Stimulated activated CD4-positive, alpha-beta T cell treated with anti-CD3 and anti-CD28 coated beads, TNF-alpha, amount 100 ng/mL, for 1 hour (primary cell): ENCODE measurements at places on chromosomes 16 and 17.
A peak's percentile ranks its signal among the peaks of the same experiment; 100 is the strongest.

GRCh38 chr16:51994597-51994996, 552.3 kb downstream of the TOX3 start:
- DNase-seq: no peak

DNA sequence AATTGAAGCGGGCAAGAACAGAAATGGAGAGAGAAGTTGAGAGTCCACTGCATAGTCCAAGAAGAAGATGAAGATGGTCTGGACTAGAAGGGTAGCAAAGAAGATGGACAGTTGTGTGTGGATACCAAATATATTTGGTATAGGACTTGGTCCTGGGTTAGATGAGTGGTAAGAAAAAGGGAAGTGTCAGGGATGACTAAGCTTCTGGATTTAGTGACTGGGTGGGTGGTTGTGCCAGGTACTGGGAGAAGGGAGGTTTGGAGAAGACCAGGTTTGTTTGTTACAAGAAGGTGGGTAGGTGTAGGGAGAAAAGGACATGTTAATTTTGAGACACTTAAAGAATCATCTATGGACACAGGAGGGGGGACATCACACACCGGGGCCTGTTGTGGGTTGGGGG, 5.4 kb downstream of the VMP1 start:
- no peak for DNase-seq

DNA sequence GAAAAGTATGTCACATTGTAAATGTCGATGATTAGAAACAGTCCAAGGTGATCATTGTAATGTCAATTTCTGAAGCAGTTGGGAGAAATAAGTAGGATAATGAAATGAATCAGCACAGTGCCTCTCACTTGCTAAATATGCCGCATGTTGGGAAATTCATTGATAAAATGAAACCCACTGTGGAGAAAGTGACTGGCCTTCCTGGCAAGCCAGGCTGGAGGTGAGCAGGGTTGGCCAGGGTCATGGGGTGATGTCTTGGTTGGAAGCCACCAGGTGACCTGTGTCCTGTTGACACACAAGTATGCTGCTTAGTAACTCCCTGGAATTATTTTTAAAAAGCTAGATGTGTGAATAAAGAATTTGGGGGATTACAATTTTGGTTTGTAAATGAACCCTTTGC, 14.9 kb upstream of the WNT9B start:
- DNase-seq: no peak

GRCh38 chr17:1485423-1486376, 6.8 kb downstream of the MYO1C start:
- peak; percentile 56 for DNase-seq

DNA sequence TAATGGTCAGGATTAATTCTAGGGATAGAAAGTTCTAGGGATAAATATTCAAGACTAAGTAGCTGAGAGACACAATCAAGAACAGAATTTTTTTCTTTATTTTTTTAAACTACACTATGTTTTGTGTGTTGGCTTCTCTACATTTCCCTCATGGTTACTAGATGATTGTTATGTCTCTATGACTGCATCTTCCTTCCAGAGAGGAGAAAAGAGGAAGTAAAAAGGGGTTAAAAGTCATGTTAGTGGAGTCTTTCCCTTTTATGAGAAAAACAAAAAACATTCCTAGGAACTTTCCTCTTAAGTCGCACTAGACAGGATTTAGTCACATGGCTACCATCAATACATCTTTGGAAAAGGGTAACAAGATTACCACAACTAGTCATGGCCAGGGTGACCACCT, 375.0 kb downstream of the KCNJ2 start:
- DNase-seq: no peak

- DNase-seq: peak; percentile 66
Observed at GRCh38 chr17:40480501-40481003, 20.9 kb downstream of the TNS4 start.

- DNase-seq: no peak
Observed at GRCh38 chr16:28501258-28502232, 5.1 kb downstream of the IL27 start.

- no peak for DNase-seq
Observed at GRCh38 chr16:26816885-26817571, 249.7 kb upstream of the C16orf82 start.

DNA sequence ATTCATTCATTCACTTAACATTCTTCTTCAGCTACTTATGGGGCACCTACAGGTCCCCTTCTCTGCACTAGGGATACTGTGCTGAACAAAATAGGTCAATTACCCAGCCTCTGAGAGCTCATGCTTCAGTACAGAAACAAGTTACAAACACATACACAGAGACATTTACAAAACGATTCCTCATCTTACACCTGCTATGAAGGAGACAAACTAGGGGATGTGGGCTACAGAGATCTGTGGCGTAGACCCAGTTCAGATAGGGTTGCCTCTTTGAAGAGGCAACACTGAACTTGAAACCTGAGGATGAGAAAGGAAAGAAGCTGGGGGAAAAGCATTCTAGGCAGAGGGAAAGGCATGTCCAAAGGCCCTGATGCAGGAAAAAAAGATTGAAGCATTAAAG, 5.2 kb downstream of the IL21R start:
- no peak for DNase-seq

GRCh38 chr17:81646869-81647600, 9.3 kb downstream of the PDE6G start:
- DNase-seq: no peak
